ENCODE measurements at places on chromosomes 13 and 19. TPM values are rescaled to one million over a fixed set of nuclear protein-coding genes. Genes with fewer than 3 reads are reported as not detected.

DNA sequence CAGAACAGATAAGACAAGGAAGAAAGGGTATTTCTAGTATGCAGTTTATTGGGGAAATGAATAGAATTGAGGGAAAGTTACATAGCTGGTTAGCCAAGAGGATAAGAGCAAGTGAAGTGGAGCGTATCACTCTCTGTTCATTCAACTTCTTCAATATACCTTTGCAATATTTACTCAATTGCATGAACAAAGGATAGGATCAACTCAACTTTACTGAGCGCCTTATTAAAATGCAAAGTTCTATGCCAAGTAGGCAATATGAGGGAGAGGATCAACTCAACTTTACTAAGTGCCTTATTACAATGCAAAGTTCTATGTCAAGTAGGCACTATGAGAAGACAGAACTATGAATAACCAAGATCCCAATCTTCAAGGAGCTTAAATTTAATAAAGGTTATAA lies 43.9 kb downstream of the ZC3H13 start:
- H3K36me3 ChIP-seq: peaks cover 19% of the 10 kb centered on the region
- H3K27me3 ChIP-seq: no peaks in the 10 kb centered on the region
- no peak overlapping the region for H3K27ac ChIP-seq
- no peak overlapping the region for H3K4me3 ChIP-seq
- no peaks in the 10 kb centered on the region for H3K4me1 ChIP-seq

Gene C13orf46
- total RNA-seq: 4.9 TPM

Gene MYPOP
- total RNA-seq: 12.0 TPM

Gene GPC5
- total RNA-seq: 0.14 TPM

- H3K27ac ChIP-seq: peak overlapping the region; percentile 96
- peaks cover 22% of the 10 kb centered on the region for H3K4me1 ChIP-seq
- peaks cover 5% of the 10 kb centered on the region for H3K36me3 ChIP-seq
- H3K27me3 ChIP-seq: no peaks in the 10 kb centered on the region
- peak overlapping the region; percentile 93 for H3K4me3 ChIP-seq
Observed at GRCh38 chr19:15433519-15434069, 14.8 kb upstream of the AKAP8L start.

Gene NCAN
- total RNA-seq: not detected

DNA sequence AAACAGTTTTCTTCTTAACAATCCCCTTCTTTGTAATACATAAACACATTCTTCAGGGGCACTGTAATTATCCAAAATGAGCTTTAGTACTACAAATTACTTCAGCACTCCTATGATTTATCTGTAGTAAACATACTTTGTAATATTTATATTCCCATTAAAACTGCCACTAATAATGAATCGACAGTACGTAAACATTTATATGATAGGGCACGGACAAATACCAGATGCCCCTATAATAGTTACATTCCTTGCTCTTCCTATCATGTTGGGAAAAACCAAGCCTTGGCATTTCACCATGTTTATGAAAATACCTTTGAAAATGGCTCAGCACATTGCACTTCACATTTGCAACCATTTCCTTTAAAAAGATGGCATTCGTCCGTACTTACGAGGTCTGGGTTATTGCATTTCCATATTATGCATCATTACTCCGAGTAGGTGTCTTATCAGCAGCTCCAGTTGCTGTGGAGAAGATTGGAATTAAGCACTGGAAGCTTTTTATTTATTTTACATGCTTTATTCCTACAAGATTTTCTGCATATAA lies 1043.4 kb downstream of the DIAPH3 start:
- no peak for DNase-seq
- no peaks in the 10 kb centered on the region for H3K27me3 ChIP-seq
- H3K36me3 ChIP-seq: no peaks in the 10 kb centered on the region
- no peak overlapping the region for H3K4me3 ChIP-seq
- H3K4me1 ChIP-seq: no peaks in the 10 kb centered on the region
